SJSA1 (cell line): ENCODE measurements at places on chromosomes 12 and 14. TPM values are rescaled to one million over a fixed set of nuclear protein-coding genes. Genes with fewer than 3 reads are reported as not detected.
A peak's percentile ranks its signal among the peaks of the same experiment; 100 is the strongest.

DNA sequence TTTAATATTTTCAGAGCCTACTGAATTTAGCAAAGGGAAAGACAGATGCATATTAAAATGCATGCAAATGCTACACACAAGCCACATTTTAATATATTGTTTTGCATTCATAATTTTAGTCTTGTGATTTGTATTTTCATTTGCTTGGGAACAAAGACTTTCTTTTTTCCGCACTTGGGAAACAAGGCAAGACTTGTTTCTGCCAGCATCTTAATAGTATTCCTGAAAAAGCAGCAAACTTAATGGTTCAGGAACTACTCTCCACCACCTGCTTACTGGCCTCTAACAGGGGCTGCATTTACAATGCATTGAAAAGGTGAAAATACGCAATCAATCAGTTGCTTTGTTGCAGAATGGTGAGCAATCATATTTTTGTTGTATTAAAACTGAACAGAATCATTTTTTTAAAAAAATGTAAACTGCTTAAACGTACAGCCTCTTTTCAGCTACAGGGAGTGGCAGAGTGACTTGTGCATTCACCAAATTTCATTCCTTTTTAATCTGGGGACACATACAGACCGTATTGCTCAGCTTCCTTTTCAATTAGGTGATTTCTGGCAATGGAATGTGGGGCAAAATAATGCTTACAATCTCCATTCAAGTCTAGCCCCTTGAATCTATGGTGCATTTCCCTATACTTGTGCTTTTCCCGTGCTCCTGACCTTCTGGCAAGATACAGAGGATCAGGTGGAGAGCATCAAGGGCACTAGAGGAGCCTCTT, 144.1 kb upstream of the BTG1 start:
- no peak for DNase-seq

DNA sequence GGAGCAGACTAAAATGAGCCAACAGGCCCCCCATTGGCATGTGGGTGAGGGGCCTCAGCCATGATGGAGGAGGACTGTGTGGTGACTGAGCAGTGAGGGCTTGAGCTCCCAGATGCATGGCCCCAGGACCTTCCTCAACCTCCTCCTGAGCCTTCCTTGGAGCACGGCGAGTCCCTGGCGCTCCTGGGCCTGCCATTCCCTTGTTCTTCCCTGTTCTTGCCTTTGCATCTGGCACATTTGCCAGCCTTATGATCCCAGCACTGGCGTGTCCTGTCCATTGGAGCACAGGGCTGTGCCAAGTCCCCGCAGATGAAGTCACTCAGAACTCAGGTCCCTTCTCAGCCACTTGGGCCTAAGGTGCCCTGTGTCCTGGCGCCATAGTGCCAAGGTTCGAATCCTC, 40.3 kb upstream of the MEG3 start:
- DNase-seq, result no peak

GRCh38 chr14:86766469-86766868, 1226.5 kb downstream of the GALC start:
- DNase-seq, result no peak

- no peak for DNase-seq
Measured at GRCh38 chr14:68932231-68932630, 46.9 kb downstream of the ACTN1 start.

DNA sequence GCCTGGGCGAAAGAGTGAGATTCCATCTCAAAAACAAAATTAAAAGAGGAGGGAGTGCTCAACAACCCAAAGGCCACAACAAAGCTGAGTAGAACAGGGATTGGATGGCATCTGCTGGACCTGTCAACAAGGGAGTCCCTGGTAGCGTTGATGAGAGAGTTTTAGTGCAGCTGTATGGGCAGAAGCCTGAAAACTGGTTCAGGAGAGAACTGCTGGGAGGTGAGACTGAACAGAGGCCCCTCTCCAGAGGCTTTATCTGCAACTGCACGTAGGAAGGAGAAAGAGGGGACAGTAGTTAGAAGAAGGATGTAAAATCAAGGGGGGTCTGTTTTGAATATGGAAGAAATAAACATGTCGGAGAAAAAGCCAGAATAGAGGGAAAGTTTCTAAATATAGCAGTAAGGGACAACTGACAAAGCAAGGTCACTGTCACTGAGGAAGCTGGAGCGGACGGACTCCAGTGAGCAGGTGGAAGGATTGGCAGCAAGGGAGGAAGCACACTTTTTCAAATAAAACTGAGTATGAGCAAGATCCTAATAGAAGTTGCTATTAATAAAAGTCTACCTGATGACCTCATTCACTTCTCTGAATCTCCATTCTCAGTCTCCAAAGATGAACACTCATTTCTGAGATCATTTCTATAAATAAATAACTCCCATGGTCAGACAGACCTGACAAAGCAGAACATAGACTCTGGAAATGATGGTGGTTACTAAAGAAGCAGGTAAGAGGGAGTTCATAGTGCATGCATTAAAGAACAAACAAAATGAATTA, 11.8 kb upstream of the ATF1 start:
- no peak for DNase-seq

DNA sequence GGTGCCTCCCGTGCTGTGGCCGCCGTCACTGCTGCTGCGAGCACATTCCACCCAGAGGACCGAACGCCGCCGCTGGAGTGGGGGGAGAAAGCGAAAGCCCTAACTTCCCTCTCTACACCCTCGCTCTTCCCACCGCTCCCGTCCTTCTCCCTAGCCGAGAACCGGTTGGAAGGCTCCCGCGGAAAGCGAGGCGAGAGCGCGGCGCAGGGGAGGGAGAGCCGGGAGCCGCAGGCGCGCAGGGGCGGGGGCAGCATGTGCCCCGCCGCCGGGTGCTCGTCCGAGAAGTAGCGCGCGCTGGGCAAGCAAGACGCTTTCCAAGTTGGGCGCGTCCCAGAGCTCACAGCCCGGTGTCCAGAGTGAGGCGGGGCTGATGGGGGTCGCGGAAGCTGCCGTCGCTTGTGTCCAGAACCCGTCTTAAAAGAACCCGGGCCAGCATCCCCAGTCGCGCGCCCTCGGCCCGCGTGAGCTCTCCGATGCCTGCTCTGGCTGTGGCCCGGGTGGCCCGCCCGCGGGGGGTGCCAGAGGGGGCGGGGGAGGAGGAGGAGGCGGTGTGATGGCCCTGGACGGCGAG, at the start of gene TRHDE:
Gene TRHDE (plus strand): TSS at position 280 of the 571 bp plus-strand sequence. CDS start 274 bp downstream, at position 554.
- peak; percentile 62 for DNase-seq

DNA sequence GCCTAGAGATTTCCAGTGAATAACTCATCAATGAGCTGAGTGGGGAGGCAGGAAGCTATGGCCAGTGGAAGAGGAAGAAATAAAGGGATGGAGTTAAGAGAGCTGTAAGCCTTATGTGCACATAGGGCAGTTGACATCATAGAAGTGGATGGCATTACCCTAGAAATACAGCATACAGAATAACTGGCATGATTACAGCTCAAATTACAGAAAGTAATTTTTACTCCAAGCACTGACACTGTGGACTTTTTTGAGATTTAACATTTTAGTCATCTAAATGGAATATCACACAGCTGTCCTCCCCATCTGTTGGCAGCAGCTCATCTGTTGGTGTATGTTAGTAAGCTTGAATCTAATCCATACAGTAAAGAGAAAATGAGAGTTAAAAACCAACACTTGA, 5.4 kb upstream of the IPO8 start:
- no peak for DNase-seq

DNA sequence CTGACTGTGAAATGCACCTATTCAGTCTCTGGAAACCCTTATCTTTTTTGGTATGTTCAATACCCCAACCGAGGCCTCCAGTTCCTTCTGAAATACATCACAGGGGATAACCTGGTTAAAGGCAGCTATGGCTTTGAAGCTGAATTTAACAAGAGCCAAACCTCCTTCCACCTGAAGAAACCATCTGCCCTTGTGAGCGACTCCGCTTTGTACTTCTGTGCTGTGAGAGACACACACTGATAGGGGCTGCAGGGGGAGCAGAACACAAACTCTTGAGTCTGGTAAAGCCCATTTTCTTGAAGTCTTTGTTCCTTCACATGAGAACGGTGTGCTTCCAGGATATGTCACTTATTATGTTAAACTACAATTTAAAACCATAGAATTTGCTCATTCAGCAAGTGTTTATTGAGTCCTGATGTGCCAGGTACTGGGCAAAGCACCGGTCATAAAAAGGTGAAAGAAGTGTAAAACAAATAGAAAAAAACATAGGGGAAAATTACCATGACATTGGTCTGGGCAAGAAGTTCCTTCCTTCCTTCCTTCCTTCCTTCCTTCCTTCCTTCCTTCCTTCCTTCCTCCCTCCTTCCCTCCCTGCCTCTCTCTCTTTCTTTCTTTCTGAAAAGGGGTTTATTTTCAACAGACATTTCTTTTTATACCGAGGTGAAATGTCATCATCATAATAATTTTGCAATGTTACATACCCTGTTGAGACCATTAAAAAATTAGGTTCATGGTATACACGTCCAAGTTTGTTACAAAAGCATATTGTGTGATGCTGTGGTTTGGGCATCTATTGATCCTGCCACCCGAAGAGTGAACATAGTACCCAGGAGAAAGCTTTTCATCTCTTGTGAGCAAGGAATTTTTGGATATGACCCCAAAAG, 50.7 kb upstream of the OR4E1 start:
- no peak for DNase-seq

- DNase-seq, result no peak
Measured at GRCh38 chr12:79522257-79522988, 168.3 kb downstream of the PAWR start.

DNA sequence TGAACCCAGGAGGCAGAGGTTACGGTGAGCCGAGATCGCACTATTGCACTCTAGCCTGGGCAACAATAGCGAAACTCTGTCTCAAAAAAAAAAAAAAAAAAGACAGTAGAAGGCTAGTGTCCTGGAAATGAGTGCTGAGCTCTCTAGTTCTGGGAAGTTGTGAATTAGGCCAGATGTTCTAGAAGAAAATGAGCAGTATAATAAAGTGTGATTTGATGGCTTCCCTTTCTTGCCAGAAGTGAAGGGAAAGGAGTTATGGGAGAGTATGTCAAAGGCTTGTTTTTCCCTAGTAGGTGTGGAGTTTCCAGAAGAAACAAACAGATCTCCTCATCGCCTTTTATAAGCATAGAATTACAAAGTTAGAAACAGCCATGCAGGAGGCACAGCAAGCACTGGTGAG, 20.5 kb downstream of the RNF212B start:
- DNase-seq, result no peak

- DNase-seq, result no peak
Measured at GRCh38 chr12:46442738-46443137, 70.2 kb upstream of the SLC38A2 start.

GRCh38 chr14:22460461-22461195, 128.4 kb downstream of the DAD1 start:
- DNase-seq, result no peak

DNA sequence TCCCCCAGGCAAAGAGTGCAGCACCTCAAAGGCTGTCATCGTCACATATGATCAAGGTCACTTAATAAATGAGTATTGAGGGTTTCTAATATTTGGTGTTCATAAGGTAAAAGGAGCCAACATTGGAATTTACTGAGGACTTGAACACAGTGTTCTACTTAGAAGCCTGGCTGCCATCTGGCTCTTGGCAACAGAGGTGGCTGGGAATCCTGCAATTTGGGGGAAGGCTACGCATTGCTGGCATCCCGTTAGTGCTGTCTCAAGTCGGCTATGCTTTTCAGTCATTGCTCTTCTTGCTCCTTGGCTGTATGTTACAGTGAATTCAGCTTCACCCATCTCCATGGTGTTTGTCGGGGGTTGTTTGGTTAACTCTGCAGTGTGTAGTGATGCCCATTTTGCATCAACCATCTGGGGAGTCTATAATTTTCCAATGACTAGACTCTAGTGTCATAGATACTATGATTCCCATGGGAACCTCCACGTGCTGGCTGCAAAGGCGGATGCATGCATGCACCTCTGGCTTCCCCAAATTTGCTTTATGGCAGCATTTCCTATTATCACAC, 12.9 kb upstream of the SLC24A4 start:
- DNase-seq, result no peak

- no peak for DNase-seq
Measured at GRCh38 chr14:101973356-101973755, 9.0 kb downstream of the DYNC1H1 start.

- no peak for DNase-seq
Measured at GRCh38 chr12:32423559-32423958, 24.2 kb downstream of the FGD4 start.

- DNase-seq, result no peak
Measured at GRCh38 chr14:72563676-72564075, 330.2 kb downstream of the DPF3 start.

PPP1R1A gene
- 0.06 TPM in 1 of 2 replicates, not detected in the other for total RNA-seq

IL22 gene
- not detected in 2 replicates for total RNA-seq

INHBC gene
- 0.18 and 0.88 TPM in 2 replicates for total RNA-seq

GSG1 gene
- total RNA-seq, result 0.32 TPM in 1 of 2 replicates, not detected in the other

MYF6 gene
- not detected in 2 replicates for total RNA-seq

ARMH4 gene
- 0.29 TPM in 1 of 2 replicates, not detected in the other for total RNA-seq

RERGL gene
- total RNA-seq, result not detected in 2 replicates

TWF1 gene
- total RNA-seq, result 135 and 203 TPM in 2 replicates
